ENCODE measurements at places on chromosomes 1 and 21.

DNA sequence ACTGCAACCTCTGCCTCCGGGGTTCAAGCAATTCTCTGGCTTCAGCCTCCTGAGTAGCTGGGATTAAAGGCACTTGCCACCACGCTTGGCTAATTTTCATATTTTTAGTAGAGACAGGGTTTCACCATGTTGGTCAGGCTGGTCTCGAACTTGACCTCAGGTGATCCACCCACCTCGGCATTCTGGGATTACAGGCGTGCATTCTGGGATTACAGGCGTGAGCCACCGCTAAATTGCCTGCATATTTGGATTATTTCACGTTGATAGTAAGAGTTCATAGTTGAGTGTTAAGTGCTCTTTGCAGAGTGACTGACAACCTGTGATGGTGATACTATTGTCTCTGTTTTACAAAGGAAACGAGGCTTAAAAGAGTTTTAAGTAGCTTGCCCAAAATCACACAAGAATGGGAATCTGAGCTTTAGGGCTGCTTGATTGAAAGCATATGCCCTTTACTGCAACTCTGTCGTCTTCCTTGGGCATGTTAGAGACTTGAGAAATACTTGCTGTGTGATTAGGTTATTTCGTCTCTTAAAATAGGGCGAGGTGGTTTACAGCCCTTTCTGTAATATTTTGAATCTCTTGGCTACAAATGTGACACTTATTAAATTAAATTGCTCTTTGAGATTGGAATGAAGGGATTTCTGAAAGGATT lies 12.4 kb downstream of the CDC42 start:
- no peak for DNase-seq

GRCh38 chr1:83701355-83701754 lies 297.6 kb downstream of the TTLL7 start:
- DNase-seq: no peak

GRCh38 chr1:25765923-25766589 lies 33.9 kb upstream of the SELENON start:
- DNase-seq: no peak

GRCh38 chr1:243568793-243569192 lies 281.2 kb downstream of the AKT3 start:
- DNase-seq: no peak

GRCh38 chr1:153343811-153344717 lies 4.6 kb downstream of the PGLYRP4 start:
- DNase-seq: no peak

- DNase-seq: no peak
These were observed 76.6 kb downstream of the DMRTB1 start for GRCh38 chr1:53535846-53536245.

- DNase-seq: peak; percentile 3
These were observed 2.5 kb downstream of the RGS4 start for GRCh38 chr1:163071405-163072255.

GRCh38 chr1:171807556-171807955 lies 26.1 kb downstream of the METTL13 start:
- DNase-seq: no peak

- DNase-seq: no peak
These were observed 161.9 kb downstream of the ZBTB18 start for GRCh38 chr1:244212797-244213475.

DNA sequence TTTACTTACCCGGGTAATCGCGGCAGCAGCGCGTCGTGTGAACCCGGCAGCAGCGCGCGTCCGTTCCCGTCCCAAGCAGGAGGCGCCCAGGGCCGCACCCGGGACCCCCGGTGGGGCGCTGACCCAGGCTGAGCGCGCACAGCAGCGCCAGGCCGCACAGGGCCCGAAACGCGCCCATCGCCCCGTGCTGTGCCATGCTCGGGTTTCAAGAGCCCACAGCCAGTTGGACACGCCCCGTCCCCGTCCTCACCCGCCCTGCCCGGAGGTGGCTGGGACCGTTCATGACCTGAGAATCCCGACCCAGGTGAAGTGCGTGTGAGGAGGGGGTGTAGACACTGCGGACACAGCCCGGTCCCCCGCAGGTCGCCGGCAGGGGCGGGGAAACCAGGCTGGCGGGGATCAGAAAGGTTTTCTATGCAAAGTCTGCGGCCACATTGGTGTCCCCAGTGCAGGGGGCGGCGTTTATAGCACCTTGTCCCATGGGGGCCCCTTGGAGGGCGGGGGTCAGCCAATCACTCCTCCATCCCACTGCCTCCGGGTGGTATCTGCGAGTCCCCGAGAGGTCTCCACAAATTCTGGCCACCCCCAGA lies at the start of gene TNFRSF18:
Gene TNFRSF18 (minus strand): TSS at position 217 of the 590 bp plus-strand sequence. CDS start 21 bp downstream, at position 196.
- peak; percentile 22 for DNase-seq

Data from CD4-positive, alpha-beta T cell treated with Interleukin-6 at 100 ng/mL for 8 hours (primary cell).